ENCODE measurements at places on chromosomes 13 and 19.

DNA sequence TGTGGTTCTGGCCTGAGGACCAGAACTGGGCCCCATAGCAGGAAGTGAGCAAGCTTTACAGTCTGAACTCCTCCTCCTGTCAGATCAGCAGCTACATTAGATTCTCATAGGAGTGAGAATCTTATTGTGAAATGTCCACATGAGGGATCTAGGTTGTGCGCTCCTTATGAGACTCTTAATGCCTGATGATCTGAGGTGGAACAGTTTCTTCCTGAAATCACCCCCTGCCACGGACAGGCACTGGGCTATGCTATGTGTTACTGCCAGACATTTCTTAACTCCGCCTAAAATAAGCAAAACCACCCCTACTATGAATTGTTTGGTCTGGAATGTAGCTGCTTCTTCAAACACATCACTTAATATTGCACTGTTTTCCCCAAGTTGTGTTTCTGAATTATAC lies 4.6 kb downstream of the FBXL3 start:
- no peak for DNase-seq

- no peak for DNase-seq
Observed at GRCh38 chr13:50320271-50320862, 305.1 kb downstream of the KCNRG start.

DNA sequence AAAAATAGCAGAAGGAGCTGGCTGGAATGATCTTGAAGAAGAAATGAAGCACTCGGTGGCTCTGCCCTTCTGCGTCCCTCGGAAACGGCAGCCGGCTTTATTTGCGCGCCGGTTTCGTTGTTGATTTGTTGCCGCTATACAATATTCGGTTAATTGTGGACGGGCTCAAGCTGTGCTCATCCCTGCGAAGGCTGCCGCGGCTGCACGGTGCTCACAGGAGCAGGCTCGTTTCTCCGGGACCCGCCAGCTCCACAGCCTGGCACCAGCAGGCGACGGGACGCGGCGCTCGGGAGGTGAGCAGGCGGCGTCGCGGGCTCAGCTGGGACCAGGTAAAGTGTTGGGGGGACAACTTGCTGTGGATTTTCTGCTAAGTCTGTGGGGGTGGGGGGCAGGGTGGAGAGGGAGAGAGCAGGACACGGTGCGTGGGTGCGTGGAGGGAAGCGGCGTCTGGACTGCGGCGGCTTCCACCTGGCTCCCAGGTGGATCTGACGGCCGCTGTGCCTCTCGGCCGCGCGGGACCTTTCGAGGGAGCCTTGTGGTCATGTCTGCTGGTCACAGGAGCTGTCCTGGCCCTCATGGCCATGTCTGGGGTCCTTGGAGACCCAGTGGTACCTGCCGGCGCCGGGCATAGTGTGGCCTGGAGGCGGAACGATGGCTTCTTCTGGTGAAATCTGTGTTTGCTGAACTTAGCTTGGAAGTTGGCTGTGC lies 90.9 kb downstream of the TEX29 start:
- DNase-seq, result no peak

DNA sequence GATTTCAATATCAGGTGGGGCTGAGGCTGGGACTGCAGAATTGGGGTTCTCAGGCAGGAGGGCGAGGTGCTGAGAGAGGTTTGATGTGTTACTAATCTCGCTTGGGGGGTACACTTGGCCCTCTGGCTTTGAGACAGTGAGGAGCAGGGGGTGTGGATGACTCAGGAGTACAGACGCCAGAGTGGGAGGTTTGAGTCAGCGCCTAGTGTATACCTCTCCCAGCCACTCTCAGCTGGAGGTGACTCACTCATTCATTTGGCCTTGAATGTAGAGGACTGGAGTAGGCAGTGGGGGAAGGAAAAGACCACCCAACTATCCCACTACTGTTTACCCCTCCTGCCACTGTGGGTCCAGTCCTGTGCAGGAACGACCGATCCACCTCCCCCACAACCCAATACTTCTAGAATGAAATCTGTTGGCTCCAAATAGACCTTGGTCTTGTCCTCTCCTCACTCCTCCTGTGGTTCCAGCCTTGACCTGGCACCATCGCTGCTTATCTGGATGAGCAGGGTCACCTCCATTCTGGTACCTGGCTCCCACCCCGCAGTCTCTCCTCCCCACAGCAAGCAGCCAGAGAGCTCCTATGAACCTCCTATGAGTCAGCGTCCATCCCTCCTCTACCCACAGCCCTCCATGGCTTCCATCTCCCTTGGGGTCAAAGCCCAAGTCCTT lies 20.1 kb upstream of the ZNRF4 start:
- DNase-seq, result peak; percentile 54

DNA sequence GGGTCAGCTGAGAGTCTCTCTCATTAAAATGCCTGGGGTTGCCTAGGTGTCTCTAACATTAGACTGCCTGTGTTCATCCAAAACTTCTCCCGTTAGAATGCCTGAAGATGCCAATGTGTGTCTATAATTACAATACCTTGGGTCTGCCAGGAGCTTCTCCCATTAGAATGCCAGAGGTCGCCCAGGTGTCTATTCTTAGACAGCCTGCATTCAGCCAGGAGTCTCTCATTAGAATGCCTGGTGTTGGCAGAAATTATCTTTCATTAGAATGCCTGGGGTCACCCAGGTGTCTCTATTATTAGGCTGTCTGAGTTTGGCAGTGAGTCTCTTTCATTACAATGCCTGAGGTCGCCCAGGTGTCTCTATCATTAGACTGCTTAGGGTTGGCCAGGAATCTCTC lies 1560.2 kb downstream of the UQCRFS1 start:
- DNase-seq, result no peak

DNA sequence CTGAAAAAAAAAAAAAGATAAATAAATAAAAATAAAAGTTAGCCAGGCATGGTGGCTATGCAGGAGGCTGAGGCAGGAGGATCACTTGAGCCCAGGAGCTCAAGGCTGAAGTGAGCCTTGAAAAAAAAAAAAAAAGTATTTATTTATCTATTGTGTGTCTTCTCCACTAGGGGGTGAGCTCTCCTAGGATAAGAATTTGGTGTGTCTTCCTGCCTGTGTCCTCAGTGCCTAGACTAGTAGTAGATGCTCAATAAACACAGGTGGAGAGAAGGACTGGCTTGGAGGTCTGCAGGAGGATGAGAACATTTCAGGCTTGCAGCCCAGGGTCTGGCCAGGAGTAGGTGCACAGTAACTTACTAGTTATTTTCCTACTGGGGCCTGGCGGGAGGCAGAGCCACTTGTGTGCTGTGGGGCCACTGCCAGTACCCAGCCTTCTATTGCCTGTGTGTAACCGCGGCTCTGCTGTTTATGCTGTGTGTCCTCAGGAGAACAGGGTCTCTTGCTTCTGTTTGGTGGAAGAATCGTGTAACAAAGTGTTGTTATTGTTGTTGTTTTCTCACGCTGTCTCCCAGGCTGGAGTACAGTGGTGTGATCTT lies 5.4 kb downstream of the LMTK3 start:
- DNase-seq, result no peak

DNA sequence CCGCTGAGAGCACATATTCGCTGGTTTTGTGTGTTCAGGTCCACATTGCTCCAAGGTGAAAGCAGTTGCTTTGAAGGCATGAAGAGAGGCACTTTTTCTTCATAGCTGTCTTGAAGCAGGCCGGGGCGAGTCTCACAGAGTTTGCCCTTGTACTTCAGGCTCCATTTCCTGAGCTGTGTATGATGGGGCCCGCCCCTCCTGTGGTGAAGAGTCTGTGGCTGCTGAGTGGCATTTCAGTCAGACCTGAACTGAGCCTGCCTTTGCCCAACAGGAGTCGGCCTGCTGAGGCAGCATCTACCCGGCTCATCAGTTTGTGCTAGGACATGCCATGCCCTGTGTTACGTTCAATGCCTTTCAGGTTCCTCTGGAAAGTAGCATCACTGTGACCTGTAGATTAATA lies 44.4 kb upstream of the C1QTNF9 start:
- DNase-seq, result peak; percentile 60

GRCh38 chr19:15166700-15167099 lies 34.1 kb downstream of the NOTCH3 start:
- DNase-seq, result no peak

DNA sequence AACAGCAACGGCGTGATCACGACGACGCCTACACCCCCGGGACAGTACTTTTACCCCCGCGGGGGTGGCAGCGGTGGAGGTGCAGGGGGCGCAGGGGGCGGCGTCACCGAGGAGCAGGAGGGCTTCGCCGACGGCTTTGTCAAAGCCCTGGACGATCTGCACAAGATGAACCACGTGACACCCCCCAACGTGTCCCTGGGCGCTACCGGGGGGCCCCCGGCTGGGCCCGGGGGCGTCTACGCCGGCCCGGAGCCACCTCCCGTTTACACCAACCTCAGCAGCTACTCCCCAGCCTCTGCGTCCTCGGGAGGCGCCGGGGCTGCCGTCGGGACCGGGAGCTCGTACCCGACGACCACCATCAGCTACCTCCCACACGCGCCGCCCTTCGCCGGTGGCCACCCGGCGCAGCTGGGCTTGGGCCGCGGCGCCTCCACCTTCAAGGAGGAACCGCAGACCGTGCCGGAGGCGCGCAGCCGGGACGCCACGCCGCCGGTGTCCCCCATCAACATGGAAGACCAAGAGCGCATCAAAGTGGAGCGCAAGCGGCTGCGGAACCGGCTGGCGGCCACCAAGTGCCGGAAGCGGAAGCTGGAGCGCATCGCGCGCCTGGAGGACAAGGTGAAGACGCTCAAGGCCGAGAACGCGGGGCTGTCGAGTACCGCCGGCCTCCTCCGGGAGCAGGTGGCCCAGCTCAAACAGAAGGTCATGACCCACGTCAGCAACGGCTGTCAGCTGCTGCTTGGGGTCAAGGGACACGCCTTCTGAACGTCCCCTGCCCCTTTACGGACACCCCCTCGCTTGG lies 966 bp downstream of the JUNB start:
- DNase-seq, result no peak

GRCh38 chr19:862581-863314 lies 3.3 kb downstream of the CFD start:
- DNase-seq, result peak; percentile 45

DNA sequence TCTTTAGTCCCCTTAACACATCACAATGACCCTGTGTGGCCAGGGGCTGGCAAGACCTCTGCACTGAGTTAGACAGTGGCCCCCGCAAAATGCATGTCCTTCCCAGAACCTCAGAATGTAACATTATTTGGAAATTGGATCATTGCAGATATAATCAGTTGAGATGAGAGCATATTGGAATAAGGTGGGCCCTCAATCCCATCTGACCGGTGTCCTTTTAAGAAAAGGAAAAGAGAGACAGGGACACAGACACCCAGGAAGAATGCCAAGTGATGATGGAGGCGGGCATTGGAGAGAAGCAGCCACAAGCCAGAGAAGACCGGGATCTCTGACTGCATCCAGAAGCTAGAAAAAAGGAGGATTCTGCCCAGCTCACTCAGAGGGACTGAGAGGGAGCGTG lies 1.8 kb downstream of the FAM187B start:
- no peak for DNase-seq

- no peak for DNase-seq
Observed at GRCh38 chr13:41056194-41056593, 5.1 kb upstream of the WBP4 start.

GRCh38 chr13:75513271-75513670 lies 24.4 kb downstream of the COMMD6 start:
- DNase-seq, result no peak

GRCh38 chr13:113474179-113474578 lies 16.3 kb downstream of the DCUN1D2 start:
- DNase-seq, result no peak
